ENCODE measurements at places on chromosomes 16 and 17. TPM values are rescaled to one million over a fixed set of nuclear protein-coding genes. Genes with fewer than 3 reads are reported as not detected.
A peak's percentile ranks its signal among the peaks of the same experiment; 100 is the strongest.

LGALS9B gene
- 46.2 TPM for total RNA-seq

CCNF gene
- 7.3 TPM for total RNA-seq

HSD17B2 gene
- total RNA-seq: 63.6 TPM

DNA sequence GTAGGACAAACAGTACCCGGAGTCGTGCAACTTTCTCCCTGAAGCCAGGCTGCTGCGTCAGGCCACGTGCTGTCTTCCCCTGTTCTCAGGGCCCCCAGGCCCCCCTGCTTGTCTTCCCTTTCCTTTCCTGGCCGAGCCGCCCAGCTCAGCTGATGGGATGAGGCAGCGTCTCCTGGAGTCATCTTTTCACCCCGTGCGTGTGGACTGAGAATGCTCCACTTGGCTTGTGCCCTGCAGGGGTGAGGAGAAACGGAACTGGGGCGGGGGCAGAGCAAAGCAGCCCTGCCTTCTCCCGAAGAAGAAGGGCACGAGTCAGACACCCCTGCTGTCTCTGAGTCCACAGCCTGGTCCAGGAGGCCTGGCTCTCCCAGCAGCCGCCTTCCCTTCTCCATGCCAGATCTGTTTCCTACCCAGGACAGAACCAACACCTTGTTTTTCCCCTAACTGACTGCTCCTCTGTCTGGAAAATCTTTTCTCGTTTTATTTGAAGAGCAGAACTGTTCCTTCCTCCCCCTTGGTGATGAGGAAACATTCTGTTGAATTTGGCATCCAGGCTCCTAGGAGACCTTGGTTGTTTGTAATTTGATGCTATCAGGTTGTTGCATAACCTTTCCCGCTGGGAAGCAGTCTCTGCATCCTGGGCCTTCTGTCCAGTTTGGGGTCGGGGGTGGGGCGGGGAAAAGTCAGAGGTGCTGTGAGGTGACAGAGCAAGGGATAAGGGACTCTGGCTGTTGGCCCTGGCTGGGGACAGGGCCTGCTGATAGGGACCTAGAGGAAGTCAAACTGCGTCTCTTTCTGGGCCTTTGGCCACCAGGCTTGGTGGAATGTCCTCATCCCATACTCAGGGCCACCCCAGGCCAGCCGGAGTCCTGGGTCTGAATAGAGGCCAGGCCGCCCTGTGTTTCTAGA is 78.8 kb downstream of the WIPI1 start:
- peak; percentile 93 for DNase-seq

DNA sequence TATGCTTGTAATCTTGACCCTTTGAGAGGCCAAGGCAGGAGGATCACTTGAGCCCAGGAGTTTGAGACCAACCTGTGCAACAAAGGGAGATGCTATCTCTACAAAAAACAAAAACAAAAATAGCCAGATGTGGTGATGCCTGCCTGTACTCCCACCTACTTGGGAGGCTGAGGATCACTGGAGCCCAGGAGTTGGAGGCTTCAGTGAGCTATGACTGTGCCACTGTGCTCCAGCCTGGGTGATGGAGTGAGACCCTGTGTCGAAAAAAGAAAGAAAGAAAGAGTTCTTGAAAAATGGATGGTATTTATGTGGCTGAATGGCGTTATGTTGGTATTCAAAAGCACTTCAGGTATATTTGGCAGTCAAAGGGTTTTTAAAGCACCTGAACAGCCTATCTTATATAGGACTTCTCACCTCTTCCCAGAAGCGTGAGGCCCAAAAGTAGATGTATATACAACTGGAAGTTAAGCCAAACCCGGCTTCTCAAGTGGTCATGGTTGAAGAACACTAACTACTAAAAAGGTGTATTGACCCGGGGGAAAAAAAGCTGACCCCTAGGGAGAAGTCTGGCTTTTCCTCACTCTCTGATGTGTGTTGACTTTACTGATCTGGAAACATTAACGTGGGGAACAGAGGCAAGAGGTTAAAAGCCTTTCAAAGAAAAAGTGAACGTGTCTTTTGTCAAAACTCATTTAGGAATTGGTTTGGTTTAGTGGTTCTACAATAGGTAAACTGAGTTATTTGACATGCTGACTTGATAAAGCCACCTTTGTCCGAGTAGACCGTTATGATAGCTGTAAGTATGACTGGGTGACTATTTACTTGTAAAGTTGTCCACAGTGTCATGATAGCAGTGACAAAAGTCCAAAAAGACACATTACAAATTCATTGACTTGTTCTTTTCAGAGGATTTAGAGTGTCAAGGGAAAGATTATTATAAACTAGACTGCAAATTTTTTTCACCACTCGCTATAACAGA is 183.4 kb downstream of the IRX3 start:
- DNase-seq: no peak

GRCh38 chr16:8585857-8586256 is 4.5 kb downstream of the TMEM114 start:
- DNase-seq: no peak

DNA sequence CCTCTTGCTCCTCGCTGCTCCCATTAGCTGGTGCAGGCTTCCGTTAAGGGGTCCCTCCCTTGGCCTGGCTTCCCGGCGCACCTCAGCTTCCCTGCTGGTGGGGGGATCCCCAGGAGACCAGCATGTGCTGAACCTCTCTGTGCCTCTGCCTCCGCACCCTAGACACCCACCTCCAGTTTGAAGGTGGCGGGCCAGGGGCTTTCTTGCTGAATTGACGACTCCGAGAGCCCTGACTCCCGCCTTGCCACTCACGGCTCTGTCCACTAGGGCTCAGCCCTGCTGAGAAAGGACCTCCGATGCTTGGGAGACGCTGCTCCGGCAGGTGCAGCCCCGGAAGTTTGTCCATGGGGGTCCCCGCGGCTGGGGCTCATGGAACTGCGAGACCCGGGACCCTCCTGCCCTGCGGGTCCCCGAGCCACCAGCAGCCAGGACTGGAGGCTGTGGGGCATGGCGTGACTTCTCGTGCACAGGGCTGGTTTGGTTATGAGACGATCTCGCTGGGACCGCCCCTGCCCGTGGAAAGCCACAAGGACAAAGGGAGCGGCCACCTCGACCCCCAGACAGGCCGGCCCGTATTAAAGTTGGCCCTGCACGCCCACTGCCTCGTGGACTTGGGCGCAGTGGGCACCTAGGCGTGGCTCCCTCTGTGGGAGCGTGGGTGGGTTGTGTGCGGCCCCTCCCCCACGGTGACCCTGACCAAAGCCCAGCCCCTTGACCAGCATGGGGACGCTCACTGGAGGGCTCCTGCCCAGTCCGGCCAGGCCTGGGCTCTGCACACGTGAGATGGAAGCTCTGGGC is 8.1 kb downstream of the CHMP6 start:
- no peak for DNase-seq

DNA sequence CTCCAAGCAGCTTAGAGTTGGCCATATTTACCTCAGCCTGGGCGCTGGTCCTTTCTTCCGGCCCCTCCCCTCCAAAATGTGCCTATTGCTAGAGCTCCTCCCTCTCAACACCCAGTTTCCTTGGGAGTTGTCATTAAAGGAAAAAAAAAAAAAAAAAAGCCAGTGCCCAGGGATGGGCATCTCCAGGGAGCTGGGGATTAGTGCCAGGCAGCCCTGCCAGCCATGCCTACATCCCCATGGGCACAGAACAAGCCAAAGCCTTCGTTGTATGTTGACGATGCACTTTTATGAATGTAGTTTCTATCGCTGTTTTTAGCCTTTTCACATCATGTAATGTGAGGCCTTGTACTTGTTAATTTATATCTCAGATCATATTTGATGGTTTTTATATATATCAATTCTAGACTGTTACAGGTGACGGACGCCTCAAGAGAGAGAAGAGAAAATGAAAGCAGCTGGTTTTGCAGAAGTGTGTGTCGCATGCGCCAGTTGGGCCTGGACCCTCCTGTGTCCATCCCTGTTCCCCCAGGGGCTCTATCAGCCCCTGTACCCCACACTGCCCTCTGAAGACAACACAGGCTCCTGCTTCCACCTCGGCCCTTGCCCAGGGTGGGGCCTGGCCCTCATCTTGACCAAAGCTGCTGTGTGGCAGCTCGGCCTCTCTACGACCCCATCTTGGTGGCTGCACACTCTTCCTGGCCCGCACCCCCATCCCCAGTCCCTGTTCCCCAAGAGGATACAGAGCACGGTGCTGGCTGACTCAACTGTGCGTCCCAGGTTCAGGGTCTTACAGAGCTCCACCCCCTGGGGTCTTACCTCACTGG is 4.8 kb downstream of the LIMD2 start:
- DNase-seq: no peak

- no peak for DNase-seq
Observed at GRCh38 chr16:82042144-82042543, 7.1 kb downstream of the HSD17B2 start.

DNA sequence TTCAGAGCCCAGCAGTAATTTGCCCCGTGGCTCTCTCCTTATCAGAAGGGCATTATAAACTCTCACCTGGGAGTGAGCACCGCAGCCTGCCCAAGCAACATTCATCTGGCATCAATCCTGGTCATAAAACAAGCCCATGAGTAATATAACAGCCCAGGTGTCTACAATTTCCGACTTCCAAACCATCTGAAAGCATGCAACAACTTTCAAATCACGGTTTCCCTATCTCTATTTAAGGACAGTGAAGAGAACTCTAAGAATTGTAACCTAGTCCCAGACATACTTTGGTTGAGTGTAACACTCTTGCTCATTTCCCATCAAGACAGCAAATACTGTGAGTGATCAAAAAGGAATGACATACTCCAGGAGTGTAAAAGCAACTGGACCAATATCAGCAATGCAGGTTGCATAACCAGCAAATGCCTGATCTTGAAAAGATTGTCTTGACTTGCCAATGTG is 487.4 kb upstream of the SOX9 start:
- peak; percentile 60 for DNase-seq

GRCh38 chr16:72983728-72984350 is 64.1 kb downstream of the ZFHX3 start:
- DNase-seq: no peak

- no peak for DNase-seq
Observed at GRCh38 chr17:56478836-56479447, 114.6 kb upstream of the NOG start.

GRCh38 chr16:85491798-85492294 is 121.3 kb upstream of the GSE1 start:
- DNase-seq: peak; percentile 64
